ENCODE measurements at places on chromosomes 6 and 20. TPM values are rescaled to one million over a fixed set of nuclear protein-coding genes. Genes with fewer than 3 reads are reported as not detected.

CD24 gene
- 0.31 TPM for total RNA-seq

GRCh38 chr20:47907031-47907675 lies 121.9 kb upstream of the SULF2 start:
- H3K27ac ChIP-seq: no peak overlapping the region
- H3K36me3 ChIP-seq: no peaks in the 10 kb centered on the region
- no peaks in the 10 kb centered on the region for H3K27me3 ChIP-seq
- H3K4me3 ChIP-seq: no peak overlapping the region
- no peaks in the 10 kb centered on the region for H3K4me1 ChIP-seq

- H3K27me3 ChIP-seq: no peaks in the 10 kb centered on the region
- H3K27ac ChIP-seq: no peak overlapping the region
- H3K36me3 ChIP-seq: no peaks in the 10 kb centered on the region
- H3K4me1 ChIP-seq: no peaks in the 10 kb centered on the region
- no peak overlapping the region for H3K4me3 ChIP-seq
Observed at GRCh38 chr6:22717915-22718314, 148.5 kb downstream of the HDGFL1 start.

DNA sequence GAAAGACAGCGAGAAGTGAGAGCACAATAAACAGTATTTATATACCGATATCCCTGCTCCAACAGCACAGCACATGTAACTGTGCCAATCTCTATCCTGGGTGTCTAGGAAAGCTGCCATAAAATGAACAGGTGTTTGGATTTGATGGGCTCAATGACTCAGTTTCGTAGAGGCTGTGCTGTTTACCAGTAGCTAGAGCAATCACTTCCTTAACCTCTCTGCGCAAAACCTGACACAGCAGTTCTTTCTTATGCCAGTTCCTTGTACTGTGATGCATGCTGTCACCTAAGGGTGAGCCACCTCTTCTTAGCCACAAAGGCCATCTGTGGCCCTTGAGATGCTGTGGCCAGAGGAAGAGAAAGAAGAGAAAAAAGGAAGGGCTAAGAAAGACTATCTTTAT lies 59.3 kb downstream of the SHPRH start:
- no peak for DNase-seq
- peaks cover 10% of the 10 kb centered on the region for H3K4me1 ChIP-seq
- H3K27ac ChIP-seq: no peak overlapping the region
- no peak overlapping the region for H3K4me3 ChIP-seq

DNA sequence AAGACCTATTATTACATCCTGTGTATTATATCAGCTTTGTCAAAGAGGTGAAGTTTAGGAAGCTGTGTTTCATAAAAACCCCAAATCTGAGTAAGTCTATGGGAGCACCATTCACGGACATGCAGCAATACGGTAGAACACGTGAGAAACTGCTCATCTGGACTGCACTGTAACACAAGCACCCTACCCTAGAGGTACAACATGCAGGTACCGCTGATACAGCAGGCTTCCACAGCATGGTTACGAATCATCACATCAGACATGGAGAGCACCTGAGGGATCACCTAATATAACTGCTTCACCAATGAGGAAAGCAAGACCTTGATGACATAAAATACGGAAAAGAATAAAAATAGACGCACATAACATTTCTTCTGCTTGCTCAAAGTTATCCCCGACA lies 96.7 kb downstream of the GMDS start:
- no peaks in the 10 kb centered on the region for H3K27me3 ChIP-seq
- H3K4me3 ChIP-seq: no peak overlapping the region
- no peak for DNase-seq
- H3K27ac ChIP-seq: no peak overlapping the region

Data from activated CD4-positive, alpha-beta T cell treated with anti-CD3 and anti-CD28 coated beads, Interleukin-2, amount 10 ng/mL, durations not matched to agents 7 days and 5 days (primary cell).